Stimulated activated CD8-positive, alpha-beta memory T cell treated with anti-CD3 and anti-CD28 coated beads, Interleukin-7, amount 100 ng/mL, for 24 hours (primary cell): ENCODE measurements at places on chromosomes 12 and 14.
A peak's percentile ranks its signal among the peaks of the same experiment; 100 is the strongest.

DNA sequence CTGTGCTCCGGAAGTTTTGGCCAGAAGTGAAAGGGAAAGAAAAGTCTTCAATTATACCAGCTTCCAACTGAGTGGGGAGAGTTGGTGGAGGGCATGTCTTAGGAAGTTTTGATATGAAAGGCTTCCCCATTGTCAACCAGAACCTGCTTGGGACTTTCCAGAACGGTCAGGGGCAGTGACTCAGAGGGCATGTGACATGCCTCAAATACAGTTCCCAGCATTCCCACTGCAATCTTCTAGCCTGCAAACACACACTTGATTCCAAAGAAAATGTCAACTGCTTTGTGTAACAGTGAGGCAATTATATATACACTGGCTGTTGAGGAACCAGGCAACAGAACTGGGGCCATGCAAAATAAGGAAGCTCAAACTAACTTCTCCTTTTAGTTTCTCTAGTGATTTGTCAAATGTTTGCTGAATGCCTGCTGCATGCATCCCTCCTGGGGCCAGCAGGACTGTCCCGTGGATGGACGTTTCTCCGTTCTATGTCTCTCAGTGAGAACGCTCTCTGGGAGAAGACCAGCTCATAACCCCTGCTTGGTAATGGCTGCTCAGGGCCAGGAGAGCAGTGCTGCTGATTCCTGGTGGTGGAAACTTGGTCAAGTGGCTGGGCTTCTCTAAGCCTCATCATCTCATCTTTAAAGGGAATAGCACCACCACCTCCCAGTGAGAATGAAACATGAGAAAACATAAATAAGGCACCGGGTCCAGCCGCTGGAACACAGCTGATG, 18.3 kb downstream of the SLC25A47 start:
- DNase-seq, result no peak

DNA sequence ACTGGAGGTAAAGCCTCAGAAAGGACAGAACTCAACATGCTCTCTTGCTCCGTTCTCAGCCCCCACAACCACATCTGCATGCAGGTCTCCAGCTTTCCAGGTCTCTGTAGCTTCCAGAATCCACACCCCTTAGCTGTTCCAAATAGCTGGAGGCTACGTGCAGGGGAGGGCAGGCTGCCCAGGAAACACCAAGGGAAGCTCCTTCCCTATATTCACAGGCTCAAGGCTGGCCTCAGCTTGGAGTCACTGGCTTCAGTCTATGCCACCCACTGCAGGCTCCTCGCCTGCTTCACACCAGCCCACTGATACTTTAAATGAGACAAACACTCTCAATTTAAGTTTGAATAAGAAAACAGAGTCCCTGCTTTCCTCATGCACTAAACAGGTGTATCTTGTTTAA, 73.3 kb downstream of the ASCL4 start:
- no peak for DNase-seq

DNA sequence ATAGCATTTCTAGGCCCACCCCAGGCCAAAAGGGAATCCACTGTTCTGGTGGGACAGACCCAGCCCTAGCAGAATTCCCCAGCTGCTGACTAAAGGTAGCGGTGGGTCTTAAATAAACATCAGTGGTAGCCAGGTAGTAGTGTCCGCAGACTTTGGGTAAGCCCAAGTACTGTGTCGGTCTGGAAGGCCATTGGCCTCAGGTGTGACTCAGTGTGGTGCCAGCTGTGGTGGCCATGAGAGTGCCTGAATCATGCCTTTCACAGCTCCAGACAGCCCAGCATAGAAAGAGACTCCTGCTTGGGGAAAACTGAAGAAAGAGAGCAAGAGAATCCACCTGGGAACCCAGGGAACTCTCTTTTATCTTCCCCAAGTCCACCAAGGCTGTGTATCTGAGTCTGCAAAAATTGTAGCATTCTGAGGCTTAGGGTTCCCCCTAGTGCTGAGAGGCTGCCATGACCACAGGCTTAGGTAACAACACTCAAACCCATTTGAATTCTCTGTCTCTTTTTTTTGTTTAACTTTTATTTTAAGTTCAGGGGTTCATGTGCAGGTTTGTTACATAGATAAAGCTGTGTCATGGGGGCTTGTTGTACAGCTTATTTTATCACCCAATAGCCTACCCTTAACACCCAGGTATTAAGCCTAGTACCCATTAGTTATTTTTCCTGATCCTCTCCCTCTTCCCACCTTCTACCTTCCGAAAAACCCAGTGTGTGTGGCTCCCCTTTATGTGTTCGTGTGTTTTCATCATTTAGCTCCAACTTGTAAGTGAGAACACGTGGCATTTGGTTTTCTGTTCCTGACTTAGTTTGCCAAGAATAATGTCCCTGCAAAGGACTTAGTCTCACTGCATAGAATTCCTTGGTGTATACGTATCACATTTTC, 16.7 kb upstream of the CD163L1 start:
- peak; percentile 12 for DNase-seq

DNA sequence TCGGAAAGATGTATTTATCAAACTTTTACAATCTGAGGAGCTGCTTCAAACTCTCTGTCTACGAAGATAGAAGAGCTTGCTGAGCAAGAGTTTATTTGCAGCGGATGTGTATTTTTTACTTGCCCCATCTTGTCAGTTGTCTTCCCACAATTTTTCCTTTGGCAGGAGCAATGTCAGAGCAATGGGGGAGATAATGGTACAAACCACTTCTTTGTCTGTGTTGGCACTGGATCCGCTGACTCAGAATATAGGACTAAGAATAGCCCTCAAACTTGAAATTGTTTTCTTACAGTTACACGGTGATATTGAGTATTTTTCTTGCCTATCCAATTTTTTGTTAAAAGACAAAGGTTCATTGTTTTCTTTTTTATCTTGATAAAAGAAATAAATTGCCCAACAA, 27.6 kb downstream of the HELB start:
- no peak for DNase-seq

- DNase-seq, result no peak
Measured at GRCh38 chr14:80483331-80483730, 272.0 kb upstream of the DIO2 start.

- no peak for DNase-seq
Measured at GRCh38 chr14:57982804-57983634, 117.1 kb upstream of the SLC35F4 start.

DNA sequence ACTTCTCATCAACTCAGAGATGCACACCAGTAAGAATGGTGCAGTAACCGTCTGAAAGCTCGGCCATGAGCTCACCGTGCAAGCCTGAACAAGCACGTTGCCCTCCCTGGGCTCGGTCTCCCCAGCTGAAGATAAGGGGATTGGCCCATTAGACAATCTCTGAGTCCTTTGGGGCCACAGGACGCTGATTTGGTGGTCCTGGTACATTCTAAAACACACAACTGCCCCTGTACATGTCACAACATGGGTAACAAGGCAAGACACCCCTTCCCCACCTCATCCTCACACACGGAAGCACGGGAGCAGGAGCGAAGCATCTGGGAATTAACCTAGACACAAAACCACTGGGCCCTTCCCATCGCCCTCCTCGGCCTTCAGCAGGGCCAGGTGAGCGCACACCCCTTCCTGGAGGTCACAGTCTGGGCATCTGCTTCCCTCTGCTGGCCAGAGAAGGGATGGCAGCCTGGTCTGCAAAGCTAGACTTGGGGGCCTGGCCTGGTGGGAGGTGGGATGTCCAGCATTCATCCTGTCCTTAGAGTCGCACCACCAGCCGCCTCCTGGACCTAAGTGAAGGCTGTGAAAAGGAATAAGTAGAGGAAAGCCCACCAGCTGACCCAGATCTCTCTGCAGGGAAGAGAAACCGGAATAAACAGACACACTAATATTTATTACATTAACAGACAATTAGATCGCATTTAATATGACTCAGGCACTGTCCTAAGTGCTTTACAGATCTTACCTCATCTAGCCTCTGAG, 18.9 kb upstream of the SMUG1 start:
- peak; percentile 74 for DNase-seq
